Neural cell (in vitro differentiated cells): ENCODE measurements at places on chromosomes 4 and X. TPM values are rescaled to one million over a fixed set of nuclear protein-coding genes. Genes with fewer than 3 reads are reported as not detected.

Gene VSIG4
- polyA plus RNA-seq = not detected in 2 replicates

Gene CT45A2
- not detected in 2 replicates for polyA plus RNA-seq

Gene ZNF157
- polyA plus RNA-seq = 3.5 and 3.8 TPM in 2 replicates

Gene ADGRG4
- polyA plus RNA-seq = not detected in 2 replicates
